Activated gamma-delta T cell (primary cell): ENCODE measurements at places on chromosomes 6 and 20.

- no peak for DNase-seq
Measured at GRCh38 chr20:47412083-47412482, 55.6 kb upstream of the ZMYND8 start.

DNA sequence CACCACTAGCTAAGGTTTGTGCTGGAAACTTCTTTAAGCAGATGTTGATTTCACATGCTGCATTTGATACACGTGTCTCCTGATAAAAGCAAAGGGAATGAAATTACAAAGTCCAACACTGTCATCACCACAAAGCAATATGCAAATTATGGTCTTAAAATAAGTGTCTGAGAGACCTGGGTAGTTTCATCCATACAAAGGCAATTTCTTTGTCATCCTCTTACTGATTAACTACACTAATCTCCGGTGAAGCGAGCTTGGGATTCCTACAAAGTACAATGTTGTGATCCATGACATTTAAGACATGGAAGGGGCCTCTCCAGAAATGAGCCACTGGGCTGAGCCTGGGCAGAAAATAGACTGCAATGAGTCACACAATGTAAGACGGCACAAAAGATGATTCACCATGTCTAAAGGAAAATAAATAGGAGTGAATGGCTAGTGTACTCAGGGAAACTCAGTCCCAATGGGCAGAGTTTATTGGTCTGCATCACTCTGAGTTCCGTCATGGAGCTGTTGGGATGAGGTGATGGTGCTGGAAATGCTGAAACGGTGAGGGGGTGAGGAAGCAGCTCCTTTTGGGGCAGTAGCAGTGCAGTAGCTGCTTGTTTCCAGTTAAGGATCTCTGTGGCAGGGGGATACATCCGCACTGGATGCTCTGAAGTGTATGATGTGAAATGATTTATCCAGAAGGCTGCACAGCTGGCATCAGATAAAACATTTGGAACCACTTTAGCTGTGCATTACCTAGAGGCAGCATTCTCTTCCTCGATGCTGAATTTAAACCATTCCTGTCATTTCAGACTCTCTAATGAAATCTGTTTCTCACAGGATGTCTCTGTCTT, 103.3 kb downstream of the IBTK start:
- DNase-seq, result no peak

DNA sequence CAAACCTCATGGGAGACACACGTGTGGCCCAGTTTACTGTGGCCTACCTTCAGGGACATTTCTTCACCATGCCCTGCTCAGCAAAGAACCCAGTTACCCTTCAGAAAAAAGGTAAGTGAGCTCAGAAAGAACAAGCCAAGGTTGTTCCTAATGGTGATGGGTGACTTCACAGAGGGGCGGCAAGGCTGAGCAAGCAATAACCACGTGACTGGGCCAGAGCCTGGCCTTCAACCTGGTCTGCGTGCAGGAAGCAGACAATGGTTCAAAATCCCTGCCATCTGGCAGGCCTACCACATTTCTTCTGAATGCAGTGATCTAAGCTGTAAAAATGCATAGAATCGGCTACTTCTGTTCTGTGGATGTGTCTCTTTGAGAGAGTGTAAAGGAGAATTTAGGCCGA, 115.5 kb upstream of the CST7 start:
- no peak for DNase-seq

DNA sequence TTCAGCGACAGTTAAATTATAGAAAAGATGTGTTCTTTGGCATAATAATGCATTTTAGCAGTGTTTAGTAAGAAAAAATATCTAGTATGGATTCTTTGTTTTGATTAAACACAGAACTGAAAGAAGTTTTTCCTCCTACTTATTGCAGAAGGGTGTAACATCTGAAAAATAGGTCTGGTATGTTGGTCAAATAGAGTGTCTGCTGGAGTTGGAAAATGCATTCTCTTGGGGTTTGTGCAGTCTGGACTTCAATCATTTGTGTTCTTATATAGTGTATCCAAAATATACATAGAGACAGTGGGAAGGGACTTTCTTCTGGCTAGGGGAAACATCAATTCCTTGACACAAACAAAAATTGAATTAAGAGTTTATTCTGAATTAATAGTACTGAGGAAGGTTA, 132.4 kb upstream of the MAN1A1 start:
- DNase-seq, result no peak

- DNase-seq, result no peak
Measured at GRCh38 chr20:31542201-31542842, 28.1 kb downstream of the HM13 start.

- no peak for DNase-seq
Measured at GRCh38 chr6:28747083-28747630, 176.6 kb downstream of the TRIM27 start.

- no peak for DNase-seq
Measured at GRCh38 chr6:149060985-149061760, 256.3 kb upstream of the TAB2 start.

GRCh38 chr20:51174536-51174935, 151.6 kb upstream of the KCNG1 start:
- no peak for DNase-seq

- no peak for DNase-seq
Measured at GRCh38 chr6:121584586-121585369, 149.3 kb downstream of the GJA1 start.

DNA sequence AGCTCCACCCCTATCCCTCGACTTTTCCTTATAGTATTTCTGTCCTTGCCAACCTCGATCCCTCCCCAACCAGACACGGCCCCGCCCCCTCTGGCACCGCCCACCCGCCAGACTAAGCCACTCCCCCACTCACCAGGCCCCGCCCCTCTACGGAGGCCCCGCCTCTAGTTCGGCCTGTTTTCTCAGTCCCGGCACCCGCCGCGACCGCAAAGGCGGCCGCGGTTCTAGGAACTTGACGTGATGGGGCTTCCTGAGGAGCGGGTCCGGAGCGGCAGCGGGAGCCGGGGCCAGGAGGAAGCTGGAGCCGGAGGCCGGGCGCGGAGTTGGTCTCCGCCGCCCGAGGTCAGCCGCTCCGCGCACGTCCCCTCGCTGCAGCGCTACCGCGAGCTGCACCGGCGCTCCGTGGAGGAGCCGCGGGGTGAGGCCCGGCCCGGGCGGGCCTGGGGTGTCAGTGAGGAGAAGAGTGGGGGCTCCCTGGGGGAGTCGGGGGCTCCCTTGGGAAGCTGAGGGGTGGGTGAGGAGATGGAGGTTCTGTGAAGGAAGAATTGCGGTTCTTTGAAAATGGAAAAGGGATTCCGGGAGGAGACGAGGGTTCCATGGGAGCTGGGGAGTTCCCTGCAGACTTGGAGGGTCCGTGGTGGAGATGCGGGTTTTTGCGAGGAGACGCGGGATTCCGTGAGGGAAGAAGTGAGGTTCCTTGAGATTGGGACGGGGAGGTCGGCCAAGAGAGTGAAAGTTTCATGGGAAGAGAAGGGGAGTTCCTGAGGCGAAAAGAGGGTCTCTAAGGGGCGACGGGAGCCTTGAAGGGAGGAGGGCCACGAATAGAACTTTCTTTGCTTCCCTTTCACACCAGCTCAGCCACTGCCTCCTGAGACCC, at the start of gene ACSS2:
ACSS2 (plus strand) TSS at position 207 of the 877 bp plus-strand sequence; CDS start at position 241, 34 bp downstream.
- peak; percentile 80 for DNase-seq

DNA sequence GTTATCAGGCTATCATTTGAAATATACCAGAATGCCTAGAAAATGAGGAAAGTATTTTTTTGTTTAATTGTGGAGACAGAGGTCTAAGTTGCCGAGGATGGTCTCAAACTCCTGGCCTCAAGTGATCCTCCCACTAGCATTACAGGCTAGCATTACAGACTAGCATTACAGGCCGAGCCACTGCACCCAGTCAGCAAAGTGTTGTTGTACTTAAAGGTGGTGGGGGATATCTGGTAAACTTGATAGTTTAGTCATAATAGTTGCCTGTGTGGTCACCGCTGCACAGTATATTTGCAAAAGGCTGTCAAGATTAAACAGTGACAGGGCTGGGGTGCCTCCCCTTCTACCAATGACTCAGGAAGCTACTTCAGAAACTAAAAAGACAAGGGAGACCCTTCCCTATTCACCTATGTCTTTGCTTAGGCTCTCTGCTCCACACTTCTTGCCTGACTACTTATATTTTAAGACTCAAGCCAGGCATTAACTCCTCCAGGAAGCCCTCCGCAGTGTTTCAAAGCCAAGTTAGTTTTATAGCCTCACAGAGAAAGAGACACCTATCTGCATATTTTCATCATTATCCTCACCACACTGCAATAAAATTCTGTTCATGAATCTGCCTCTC, 3.1 kb upstream of the AKIRIN2 start:
- no peak for DNase-seq

DNA sequence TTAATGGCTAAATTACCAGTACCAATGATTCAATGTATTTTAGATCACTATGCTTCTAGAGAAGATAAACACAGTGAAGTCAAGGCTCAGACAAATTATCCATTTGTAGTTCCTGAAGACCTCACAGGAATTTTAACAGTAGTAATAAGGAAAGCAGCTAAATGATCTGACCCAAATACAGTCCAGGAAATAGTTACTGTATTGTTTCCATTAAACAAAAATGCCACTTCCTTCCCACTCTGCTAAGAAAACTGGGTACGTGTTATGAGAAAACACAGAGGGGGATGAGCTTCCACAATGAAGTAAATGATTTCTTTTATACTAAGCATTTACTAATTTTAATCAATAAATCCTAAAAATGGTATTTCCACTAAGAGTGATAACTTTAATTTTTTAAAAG, 127.9 kb downstream of the CDK19 start:
- DNase-seq, result no peak

DNA sequence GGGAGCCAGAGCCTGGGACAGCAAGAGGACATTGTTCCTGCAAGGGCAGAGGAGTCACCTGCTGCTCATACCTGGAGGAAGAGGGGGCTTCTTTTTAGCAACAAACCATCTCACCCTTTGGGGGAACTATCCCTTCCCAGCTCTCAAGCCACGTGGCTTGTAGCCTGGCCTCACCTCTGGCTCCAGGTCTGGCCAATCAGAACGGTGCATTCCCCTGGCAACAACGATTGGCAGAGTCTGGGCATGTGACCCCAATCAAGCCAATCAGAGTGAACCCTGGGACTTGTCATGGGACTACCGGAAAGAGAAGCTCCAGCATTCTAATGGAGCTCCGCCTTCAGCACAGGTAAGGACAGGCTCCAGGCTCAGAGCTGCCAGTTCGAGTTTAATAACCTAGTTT, 33.6 kb downstream of the KCNB1 start:
- DNase-seq, result no peak

DNA sequence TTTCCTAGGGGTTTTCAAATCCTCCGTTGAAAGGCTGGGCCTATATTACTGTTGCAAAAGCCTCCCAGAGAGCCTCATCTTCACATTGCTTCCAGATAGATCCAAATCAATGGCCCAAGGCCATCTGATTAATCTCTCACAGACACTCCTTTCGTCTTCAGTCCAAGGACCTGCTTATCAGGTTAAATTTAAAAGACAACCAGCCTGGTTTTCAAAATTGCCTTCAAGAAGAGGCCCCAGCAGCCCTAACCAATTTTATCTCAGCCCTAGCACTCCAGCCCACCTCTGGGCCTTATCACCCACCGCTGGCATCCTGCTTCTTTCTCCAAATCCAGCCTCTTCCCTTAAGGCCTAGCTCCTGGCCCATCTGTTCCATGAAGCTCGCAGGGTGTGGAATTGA, 15.5 kb upstream of the CCND3 start:
- DNase-seq, result no peak

GRCh38 chr6:17035257-17036064, 66.4 kb upstream of the STMND1 start:
- no peak for DNase-seq

DNA sequence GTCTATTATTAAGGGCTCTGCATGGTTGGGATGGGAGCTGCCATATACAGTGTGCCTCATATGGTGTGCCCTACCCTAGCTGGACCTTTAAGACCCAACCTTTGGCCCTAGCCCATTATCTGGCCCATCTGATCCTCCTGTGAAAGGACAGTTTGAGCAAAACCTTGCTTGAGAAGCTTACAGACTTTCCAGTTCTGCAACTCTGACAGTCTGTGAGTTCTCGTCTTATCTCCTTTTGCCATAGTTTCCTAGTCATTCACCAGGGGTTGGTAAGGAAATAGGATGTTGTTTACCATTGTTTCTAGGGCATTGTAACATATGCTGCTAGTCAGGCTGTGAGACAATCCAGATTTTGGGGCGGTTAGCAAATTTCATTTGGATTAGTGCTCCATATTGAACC, 17.2 kb downstream of the CTNNBL1 start:
- DNase-seq, result no peak

- DNase-seq, result no peak
Measured at GRCh38 chr20:47711046-47711752, 74.1 kb downstream of the SULF2 start.

DNA sequence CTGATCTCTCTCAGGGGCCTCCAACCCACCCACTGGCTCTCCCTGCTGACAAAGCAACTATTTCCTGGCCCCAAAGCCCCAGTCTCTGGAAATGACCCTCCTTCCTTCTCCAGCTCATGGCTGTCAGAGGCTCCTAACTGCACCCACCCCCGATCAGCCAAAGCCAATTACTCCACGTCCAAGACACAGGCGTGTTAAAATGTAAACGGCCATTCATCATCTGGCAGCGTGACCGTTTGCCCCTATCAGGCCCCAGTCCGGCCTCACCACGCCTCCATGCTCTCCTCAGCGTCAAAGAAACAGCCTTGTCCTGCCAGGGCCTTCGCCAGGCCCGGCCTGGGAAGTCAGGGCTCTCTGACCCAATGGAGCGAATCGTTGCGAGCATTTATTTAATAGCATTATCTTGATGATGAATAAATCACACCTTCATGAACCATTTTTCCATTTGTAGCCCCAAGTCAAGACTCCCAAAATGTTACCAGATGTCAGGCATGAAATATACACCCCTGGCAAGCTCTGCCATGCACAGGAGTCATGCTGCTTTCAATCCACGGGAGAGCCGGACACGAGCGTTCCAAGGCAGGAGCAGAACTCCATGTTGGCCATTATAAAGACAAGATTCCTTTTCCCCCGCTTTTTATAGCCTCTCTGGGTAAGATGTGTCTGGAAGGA, 17.7 kb downstream of the RIPOR3 start:
- DNase-seq, result no peak

GRCh38 chr6:142322504-142323198, 20.8 kb downstream of the ADGRG6 start:
- no peak for DNase-seq

DNA sequence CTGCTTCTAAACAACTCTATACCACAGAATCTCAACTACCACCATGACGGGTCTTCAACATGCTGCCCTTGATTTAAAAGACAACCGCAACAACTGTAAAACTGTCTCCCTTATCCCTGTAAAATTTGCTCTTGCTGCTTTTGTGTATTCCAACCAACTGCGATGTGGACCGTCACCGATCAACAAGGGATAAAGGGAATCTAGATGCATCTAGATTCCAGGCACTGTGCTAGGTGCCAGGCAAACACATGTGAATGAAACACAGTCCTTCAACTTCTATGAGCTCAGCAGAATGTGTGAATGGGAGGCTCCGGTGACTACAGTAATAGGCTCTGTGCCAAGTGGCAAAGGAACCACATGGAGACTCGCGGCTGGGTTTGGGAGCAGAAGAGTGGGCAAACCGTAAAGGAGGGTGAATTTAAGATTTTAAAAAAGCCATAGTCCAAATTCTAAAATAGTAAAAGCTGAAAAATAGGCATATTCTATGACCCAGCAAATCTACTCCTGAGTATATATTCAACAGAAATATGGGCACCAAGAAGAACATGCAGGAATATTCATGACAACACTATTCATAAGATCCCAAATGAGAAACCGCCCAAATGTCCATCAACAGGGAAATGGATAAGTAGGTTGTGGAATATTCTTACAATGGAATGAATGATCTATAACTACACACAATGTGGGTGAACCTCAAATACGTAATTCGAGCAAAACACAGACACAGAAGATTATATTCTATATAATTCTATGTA, 3.7 kb upstream of the PRND start:
- no peak for DNase-seq

GRCh38 chr6:108174371-108175175, 8.8 kb downstream of the NR2E1 start:
- no peak for DNase-seq

GRCh38 chr6:38720295-38720694, 5.2 kb downstream of the DNAH8 start:
- DNase-seq, result no peak
